Activated naive CD8-positive, alpha-beta T cell treated with anti-CD3 and anti-CD28 coated beads, Interleukin-2, amount 10 ng/mL, durations not matched to agents 7 days and 5 days (primary cell): ENCODE measurements at places on chromosomes 12 and 14. TPM values are rescaled to one million over a fixed set of nuclear protein-coding genes. Genes with fewer than 3 reads are reported as not detected.

DNA sequence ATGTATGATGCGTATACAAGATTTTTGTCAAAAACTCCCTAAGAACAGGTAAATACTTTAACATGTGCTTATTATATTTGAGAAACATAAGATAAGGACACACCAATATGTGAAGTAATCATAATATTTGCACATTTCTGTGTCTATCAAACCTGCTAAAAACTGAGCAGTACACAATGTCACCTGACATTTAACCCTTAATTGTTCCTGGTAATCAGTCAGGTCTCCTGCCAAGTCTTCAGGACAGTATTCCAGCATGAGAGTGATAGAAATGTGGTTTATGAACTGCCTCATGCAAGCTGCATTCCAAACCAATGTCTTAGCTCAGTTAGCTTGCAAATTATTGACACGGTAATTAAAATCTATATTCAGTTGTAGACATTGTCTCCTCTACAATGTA, 4.2 kb downstream of the SOX5 start:
- H3K27me3 ChIP-seq, result no peaks in the 10 kb centered on the region
- no peak overlapping the region for H3K27ac ChIP-seq
- no peak overlapping the region for H3K4me3 ChIP-seq
- no peaks in the 10 kb centered on the region for H3K4me1 ChIP-seq
- no peaks in the 10 kb centered on the region for H3K36me3 ChIP-seq

DNA sequence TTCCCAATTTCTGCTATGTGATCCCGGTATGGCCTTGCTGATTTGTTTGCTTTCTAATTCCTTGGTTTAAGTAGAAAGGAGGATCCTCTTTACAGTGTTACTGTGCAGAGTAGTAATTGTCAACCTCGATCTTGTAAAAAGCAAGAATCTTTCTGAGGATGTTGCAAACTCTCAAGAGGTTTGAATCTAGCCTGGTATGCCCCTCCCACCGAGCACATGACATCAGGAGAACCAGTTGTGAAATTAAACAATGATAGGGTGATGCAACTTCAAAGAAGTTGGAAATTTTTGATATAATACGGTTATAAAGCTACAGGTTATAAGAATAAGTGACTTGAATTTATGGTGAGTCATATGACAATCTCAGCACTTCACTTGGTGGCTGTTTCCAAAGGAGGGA, 35.0 kb upstream of the FUT8 start:
- H3K27ac ChIP-seq, result no peak overlapping the region
- H3K4me1 ChIP-seq, result peaks cover 12% of the 10 kb centered on the region
- H3K4me3 ChIP-seq, result no peak overlapping the region
- DNase-seq, result no peak
- H3K36me3 ChIP-seq, result peaks cover 72% of the 10 kb centered on the region
- H3K27me3 ChIP-seq, result no peaks in the 10 kb centered on the region

DNA sequence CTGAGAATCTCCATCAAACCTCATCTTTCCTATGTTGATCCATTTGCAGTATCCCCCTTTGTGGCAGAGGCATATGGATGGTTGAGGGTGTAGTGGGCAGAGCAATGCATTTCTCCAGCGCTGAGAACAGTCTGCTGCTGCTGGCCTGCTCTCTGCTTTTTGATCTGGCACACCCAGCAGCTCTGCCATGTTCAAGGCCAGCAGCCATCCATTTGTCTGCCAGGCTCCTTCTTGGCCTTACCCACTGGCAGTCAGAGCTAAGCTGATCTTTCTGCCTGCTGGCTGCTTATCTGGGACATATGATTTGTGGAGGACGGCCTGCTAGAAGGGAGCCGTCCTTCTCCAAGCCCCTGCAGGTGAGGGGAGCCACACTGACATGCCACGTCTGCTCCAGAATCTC, 17.0 kb downstream of the NPC2 start:
- H3K4me1 ChIP-seq, result peaks cover 3% of the 10 kb centered on the region
- peaks cover under 1% of the 10 kb centered on the region for H3K36me3 ChIP-seq
- no peak overlapping the region for H3K4me3 ChIP-seq
- no peak for DNase-seq

DNA sequence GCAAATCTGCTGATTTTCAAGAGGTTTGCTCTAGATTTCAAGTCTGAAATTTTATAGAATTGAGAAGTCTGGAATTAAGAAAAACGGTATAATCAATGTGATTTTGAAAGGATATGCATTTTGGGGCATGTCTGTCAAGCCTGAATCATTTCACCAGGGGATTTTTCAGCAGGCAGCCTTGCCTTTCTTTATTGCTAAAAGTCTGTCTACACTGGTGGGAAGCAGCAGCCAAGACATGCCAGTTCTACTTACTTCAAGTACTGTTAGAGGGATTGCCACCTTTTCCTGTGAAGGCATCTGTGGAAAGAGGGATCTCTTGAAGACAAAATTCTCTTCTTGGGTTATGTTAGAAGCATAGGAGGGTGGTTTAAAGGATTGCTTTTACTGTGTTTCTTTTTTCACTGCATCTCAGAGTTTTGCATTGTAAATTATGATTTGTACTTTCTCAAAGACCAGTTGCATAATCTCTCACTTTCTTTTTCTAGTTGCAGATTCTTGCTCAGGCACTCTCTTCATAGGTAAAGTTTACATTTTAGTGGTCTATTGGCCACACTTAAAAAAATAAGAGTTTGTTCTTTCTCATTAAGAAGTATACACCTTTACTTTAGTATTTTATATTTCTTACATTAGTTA, 837.0 kb downstream of the GALC start:
- H3K4me3 ChIP-seq, result no peak overlapping the region
- no peak for DNase-seq

DNA sequence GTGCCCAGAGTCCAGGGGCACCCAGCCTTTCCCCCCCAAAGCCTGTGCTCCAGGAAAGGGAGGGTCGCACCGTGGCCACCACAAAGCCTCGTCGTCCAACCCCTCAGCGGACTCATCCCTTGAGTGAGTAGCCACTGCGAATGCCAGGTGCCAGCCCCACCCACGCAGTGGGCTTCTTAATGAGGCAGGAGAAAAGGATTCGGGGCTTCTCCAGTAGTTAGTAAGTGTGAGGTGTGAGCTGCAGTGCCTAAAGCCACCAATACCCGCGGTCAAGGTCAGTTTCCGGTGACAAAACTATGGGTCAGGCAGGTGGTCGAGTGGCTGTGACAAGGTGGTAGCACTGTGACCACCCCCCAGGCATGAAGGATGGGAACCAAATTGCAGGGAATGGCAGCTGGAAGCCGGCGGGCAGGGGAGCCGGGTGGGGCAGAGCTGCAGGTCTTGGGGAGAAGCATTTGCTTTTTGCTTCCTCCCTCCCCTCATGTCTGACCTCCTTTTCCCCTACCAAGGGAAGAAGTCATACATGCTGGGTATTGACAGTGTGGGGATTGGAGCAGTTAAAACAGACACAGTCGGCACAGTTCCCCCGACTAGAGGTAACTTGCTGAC, 8.0 kb downstream of the RAN start:
- no peak overlapping the region for H3K27ac ChIP-seq
- no peaks in the 10 kb centered on the region for H3K27me3 ChIP-seq
- H3K4me3 ChIP-seq, result peak overlapping the region; percentile 73
- peak; percentile 33 for DNase-seq

- H3K36me3 ChIP-seq, result no peaks in the 10 kb centered on the region
- H3K27me3 ChIP-seq, result peaks cover 3% of the 10 kb centered on the region
- peak; percentile 67 for DNase-seq
- H3K27ac ChIP-seq, result no peak overlapping the region
- H3K4me3 ChIP-seq, result no peak overlapping the region
Measured at GRCh38 chr14:103078420-103078749, 5.6 kb upstream of the LBHD2 start.

DNA sequence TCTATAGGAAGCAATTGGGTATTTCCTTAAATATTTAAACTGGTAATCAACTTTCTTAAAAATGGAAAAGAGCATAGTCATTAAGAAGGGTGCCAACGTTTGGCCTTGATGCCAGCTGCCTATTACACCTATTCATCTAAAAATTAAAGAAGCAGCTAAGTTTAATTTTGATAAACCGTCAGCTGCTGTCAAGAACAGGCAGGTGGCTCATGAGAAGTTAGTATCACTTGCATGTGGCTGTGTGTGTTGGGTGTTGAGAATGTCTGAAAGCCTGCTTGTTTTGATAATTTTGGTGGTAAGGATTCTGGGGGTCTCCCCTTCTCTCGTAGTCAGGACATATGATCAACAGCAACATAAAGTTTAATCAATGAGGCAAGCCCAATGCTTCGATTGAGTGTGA, 6.5 kb downstream of the GLRX5 start:
- DNase-seq, result no peak
- peaks cover 22% of the 10 kb centered on the region for H3K4me1 ChIP-seq
- H3K4me3 ChIP-seq, result no peak overlapping the region
- H3K36me3 ChIP-seq, result peaks cover 4% of the 10 kb centered on the region

DNA sequence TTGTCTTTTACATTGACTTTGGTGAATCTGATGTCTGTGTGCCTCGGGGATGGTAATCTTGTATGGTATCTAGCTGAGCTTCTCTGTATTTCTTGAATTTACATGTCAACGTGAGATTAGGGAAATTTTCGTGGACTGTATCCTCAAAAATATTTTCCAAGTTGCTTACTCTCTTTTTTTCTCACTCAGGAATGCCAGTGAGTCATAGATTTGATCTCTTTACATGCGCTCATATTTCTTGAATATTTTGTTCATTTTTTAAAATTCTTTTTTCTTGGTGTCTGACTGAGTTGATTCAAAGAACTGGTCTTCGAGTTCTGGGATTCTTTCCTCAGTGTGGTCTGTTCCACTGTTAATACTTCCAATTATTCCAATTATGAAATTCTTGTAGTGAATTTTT, 207.7 kb downstream of the RAD51B start:
- peaks cover 24% of the 10 kb centered on the region for H3K36me3 ChIP-seq
- no peak overlapping the region for H3K4me3 ChIP-seq
- no peak overlapping the region for H3K27ac ChIP-seq
- H3K4me1 ChIP-seq, result no peaks in the 10 kb centered on the region

DNA sequence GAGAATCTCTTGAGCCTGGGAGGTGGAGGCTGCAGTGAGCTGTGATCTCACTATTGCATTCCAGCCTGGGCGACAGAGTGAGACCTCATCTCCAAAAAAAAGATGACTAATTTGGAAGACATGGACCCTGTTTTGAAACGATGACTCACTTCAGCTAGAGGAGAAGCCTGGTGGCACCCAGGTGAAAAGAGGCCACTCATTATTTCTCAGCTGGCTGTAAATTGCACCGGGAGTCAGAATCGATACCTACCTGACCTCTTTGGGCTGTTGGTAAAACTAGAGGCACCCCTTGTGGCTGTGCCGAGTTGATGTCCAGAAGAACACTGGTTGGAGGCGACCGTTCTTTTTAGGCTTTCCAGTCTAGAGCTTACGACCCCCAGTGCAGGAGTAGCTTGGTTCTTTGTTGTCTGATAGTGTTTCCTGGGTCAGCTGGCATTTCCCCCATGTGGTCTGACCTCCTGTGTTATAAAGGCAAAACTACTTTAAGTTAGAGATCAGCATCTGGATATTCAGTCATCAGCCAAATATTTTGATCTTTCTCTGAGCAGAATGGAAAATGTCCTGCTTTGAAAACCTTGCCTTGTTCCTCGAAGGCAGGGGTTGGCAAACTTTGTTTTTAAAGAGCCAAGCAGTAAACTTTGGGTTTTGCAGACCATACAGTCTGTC, 93.2 kb downstream of the CHST11 start:
- peaks cover 63% of the 10 kb centered on the region for H3K36me3 ChIP-seq
- no peaks in the 10 kb centered on the region for H3K27me3 ChIP-seq
- DNase-seq, result no peak
- H3K4me1 ChIP-seq, result peaks cover 46% of the 10 kb centered on the region
- no peak overlapping the region for H3K4me3 ChIP-seq

DNA sequence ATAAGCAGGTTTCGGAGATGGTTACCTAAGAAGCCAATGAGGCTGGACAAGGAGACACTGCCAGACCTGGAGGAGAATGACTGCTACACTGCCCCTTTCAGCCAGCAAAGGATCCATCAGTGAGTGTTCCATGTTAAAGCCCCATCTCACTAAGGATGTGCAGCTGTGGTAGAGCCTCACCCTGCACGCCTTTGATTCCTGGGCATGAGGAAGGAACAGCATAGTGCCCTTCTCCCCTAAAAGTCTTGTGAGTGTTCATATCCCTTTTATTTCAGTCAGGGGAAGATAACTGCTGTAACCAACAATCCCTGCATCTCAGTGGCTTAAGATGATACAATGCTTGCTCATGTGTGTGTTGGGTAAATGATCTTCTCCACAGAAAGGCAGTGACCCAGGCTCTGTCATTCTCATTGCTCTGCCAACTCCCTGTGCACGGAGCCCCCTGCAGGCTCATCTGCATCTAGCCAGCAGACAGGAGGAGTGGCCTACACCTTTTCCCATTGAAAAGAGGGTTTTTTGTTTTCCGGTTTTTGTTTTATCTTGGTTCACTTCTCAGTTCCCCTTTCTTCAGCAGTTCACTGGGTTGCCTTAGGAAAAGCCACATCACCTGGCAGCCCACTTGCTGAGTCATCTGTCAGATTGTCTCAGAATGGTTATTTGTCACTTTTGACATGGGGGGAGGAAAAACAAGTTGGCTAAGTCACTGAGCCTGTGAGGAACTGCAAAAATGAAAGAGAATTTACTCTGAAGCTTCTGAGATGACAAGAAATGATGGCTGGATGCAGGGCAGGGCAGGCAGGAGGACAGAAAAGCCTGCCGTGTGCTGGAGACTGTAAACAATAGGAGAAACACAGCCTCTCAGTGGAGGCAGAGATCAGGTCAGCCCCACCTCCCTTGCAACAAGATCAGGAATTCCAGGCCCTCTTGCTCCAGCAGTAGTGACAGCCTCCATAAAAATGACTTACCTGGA, 193.3 kb downstream of the ANO4 start:
- H3K27ac ChIP-seq, result no peak overlapping the region
- no peaks in the 10 kb centered on the region for H3K4me1 ChIP-seq
- no peaks in the 10 kb centered on the region for H3K27me3 ChIP-seq
- no peak overlapping the region for H3K4me3 ChIP-seq
- no peaks in the 10 kb centered on the region for H3K36me3 ChIP-seq

- H3K27me3 ChIP-seq, result no peaks in the 10 kb centered on the region
- no peak for DNase-seq
- peaks cover 12% of the 10 kb centered on the region for H3K4me1 ChIP-seq
- H3K36me3 ChIP-seq, result peaks cover 9% of the 10 kb centered on the region
- H3K4me3 ChIP-seq, result no peak within 1 kb of the TSS
Measured at GRCh38 chr12:8123124-8123912, at the start of gene CLEC4A. TSS of gene CLEC4A (plus strand) at chr12:8123617. CDS start at chr12:8123879, 262 bp downstream.

DNA sequence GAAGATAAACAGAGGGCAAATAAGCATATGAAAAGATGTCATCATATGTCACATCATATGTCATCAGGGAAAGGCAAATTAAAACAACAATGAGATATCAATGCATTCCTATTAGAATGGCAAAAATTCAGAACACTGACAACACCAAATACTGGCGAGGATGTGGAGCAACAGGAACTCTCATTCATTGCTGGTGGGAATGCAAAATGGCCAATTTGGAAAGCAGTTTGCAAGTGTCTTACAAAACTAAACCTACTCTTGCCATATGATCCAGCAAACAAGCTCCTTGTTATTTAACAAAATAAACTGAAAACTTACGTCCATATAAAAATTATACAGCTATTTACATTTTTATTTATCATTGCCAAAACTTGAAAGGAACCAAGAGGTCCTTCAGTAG, 32.7 kb downstream of the CPM start:
- H3K27me3 ChIP-seq, result peaks cover 20% of the 10 kb centered on the region
- no peaks in the 10 kb centered on the region for H3K4me1 ChIP-seq
- H3K36me3 ChIP-seq, result no peaks in the 10 kb centered on the region
- H3K27ac ChIP-seq, result no peak overlapping the region
- H3K4me3 ChIP-seq, result no peak overlapping the region
- no peak for DNase-seq

- no peak overlapping the region for H3K27ac ChIP-seq
- H3K36me3 ChIP-seq, result peaks cover 28% of the 10 kb centered on the region
- peaks cover under 1% of the 10 kb centered on the region for H3K4me1 ChIP-seq
- no peaks in the 10 kb centered on the region for H3K27me3 ChIP-seq
Measured at GRCh38 chr14:95432144-95433093, 84.0 kb downstream of the SYNE3 start.

PGF gene
- not detected for total RNA-seq

IFNG-AS1 gene
- total RNA-seq, result 5.2 TPM

APOF gene
- total RNA-seq, result not detected

MAP1LC3B2 gene
- total RNA-seq, result 0.89 TPM

SELPLG gene
- 159 TPM for total RNA-seq

STYK1 gene
- 3.1 TPM for total RNA-seq

KRT83 gene
- not detected for total RNA-seq
